Activated CD4-positive, CD25-positive, alpha-beta regulatory T cell (primary cell): ENCODE measurements at places on chromosomes 3 and 15.

DNA sequence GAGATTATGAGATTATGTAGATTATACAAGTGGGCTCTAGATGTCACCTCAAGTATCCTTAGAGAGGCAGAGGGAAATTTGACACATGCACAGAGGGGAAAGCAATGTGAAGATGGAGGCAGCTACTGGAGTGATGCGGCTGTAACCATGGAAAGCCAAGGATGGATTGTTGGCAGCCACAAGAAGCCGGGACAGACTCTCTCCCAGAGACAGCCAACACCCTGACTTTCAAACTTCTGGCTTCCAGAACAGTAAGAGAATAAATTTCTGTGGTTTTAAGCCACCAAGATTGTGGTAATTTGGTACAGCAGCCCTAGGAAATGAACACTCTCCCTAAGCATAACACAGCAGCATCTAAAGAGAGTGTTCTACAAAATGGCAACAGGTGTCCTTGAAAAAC, 34.4 kb upstream of the PRICKLE2 start:
- DNase-seq = no peak

DNA sequence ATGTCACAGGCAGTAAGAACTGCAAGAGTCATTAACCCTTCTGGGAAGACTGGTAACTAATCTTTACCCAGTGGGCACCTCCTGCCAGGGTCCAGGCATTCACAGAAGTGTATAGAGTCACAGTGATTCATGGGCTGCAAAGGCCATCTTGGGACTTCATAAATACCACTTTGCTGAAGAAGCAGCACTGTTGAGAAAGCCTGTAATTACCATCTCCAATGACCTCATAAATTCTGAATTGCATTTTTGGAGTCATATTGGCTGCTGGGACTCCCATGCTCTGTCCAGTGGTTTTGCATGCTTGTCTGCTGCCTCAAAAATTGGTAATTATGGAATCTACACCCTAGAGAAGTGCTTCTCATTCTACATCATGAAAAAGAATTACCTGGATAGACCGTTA, 837.2 kb downstream of the NTRK3 start:
- DNase-seq = no peak

GRCh38 chr15:79863886-79864285, 32.9 kb downstream of the MTHFS start:
- no peak for DNase-seq

DNA sequence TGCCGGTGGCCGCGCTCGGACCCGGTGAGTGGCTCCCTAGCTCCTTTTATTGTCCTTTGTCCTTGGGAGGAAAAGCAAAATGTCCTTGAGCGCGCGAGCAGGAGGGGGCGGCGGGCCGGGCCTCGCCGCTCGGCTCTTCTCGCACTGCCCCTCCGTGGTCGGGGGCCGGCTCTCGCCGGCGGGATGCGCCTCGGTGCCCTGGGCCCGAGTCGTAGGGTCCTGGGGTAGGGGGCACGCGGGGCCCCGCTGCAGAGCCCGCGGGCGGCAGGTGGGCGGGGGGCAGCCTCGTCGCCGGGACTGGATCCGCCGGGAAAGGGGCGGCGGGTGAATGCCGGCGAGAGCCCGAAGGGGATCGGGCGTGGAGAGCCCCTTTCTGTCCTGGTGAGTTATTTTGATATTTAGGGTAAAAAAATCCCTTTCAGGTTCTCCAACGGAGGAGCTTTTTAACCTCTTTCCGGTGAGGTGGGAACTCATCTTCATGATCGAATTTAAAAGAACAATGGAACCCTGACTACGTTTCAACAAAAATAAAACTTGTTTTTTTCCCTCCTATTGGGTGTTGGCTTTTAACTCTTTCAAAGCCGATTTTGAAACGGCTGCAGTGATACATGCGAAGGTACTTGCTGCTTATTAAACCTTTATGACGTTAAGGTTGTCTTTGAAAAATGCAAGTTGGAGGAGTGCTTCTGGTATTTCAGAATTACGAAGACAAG, 16.8 kb upstream of the CHD2 start:
- peak; percentile 20 for DNase-seq

GRCh38 chr3:124202754-124203153, 210.8 kb upstream of the ROPN1 start:
- DNase-seq = no peak

DNA sequence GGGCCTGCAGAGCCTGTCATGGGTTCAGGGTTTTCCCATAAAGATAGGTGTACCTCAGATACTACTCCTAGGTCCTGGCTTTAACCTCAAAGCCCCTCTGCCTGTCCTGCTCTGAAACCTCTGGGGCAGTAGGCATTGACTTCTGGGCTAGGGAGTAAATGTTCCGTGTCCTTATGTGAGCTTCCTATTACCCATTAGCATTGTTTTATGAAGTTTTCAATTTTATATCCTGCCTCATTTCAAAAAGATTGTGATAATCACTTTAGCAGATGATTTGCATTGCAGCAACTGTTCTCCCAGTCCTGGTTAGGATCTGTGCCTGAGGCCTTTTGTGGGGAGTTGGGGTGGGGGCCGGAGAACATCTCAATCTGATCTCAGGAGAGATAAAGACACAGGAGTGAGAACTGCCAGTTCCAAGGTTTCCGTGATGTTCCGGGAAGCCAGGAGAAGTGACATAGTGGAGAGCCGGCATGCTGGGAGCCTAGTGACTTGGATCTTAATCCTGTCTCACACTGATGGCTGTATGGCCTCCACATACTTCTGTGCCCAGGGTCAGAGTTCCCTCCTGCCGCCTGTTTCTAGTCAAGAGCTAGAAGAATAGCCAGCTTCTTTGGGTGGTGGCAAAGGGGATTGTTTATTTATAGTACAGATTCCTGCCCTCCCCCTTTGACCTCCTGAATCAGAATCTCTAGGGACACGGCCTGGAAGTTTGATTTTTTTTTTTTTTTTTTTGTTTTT, 10.6 kb downstream of the TPM1 start:
- DNase-seq = no peak

GRCh38 chr15:70101459-70102113, 3.9 kb upstream of the TLE3 start:
- no peak for DNase-seq

DNA sequence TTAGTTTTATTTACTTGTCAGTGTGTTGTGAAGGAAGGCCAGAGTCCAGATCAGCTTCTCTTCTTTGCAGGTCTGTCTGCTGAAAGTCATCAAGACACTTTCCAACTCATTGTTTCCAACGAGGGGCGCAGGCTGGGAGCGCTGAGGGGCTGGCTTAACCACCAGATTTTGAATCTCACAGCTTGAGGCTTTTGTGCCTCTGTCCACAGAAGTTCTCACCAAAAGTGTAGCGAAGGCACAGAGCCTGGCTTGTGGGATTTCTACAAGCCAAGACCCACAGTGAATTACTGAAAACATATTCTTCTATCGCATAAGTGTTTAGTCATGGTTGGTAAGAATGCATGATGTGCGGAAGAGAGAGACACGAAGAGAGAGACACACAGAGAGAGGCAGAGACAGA, 35.2 kb downstream of the BHLHE40 start:
- DNase-seq = no peak

DNA sequence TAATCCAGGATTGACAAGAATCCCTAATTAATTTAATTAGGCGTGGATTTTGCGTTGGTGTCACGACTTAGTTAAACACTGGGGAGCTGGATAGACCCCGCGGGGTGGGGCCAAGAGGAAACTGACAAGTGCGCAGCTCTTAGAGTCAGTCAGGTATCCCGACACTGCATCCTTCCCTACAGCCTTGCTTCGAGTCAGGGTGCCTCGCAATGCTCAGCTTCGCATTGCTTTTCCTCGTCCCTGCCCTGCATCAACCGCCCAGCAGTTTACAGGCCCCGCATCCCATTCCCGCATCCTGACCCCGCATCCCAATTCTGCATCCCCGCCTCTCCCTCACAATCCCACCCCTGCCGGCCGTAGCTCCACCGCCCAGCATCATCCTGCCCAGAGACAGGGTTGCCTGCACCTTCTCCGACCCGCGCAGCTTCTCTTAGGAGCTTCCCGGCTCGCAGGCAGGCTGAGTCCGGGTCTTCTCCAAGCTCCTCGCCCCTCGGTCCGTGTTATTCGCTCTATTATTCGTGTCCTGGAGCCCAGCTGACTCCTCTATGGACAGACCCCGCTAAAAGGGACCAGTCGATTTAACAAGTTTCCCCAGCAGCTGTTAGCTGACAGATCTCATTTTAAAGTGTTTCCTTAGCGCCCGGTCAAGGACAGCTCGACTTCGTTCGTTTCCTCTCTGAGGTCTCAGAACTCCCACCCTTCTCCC, 699 bp upstream of the SHOX2 start:
- DNase-seq = no peak

GRCh38 chr3:98730338-98730737, 32.8 kb upstream of the ST3GAL6 start:
- no peak for DNase-seq

- DNase-seq = no peak
Measured at GRCh38 chr3:130835483-130835882, 58.4 kb upstream of the ATP2C1 start.

DNA sequence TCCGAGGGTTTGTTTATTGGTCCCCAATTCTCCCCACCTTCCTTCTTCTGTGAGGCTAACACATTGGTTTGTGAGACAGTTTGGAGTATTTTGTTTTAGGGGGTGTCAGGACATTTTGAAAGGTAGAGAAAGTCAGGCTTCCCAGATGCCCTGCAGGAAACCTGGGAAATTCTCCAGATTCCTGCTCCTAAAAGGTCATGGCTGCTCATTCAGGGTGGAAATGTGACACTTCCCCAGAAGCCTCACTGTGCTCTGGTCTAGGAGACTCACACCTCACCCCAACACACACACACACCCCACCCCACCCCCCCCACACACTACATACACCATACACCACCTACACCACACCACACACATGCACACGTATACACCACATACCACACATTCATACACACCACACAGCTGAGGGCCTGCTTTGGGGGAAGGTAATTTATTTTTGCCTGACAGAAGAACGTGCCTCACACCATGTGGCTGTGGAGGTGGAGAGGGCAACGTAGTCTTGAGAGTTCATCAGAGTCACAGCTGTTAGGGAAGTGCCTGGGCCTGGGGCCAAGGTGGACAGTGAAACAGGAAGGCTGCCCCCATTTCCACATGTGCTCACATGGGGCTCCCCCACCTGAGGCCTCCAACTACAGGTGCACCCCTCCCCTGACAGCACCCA, 40.4 kb upstream of the LIMD1 start:
- DNase-seq = no peak

DNA sequence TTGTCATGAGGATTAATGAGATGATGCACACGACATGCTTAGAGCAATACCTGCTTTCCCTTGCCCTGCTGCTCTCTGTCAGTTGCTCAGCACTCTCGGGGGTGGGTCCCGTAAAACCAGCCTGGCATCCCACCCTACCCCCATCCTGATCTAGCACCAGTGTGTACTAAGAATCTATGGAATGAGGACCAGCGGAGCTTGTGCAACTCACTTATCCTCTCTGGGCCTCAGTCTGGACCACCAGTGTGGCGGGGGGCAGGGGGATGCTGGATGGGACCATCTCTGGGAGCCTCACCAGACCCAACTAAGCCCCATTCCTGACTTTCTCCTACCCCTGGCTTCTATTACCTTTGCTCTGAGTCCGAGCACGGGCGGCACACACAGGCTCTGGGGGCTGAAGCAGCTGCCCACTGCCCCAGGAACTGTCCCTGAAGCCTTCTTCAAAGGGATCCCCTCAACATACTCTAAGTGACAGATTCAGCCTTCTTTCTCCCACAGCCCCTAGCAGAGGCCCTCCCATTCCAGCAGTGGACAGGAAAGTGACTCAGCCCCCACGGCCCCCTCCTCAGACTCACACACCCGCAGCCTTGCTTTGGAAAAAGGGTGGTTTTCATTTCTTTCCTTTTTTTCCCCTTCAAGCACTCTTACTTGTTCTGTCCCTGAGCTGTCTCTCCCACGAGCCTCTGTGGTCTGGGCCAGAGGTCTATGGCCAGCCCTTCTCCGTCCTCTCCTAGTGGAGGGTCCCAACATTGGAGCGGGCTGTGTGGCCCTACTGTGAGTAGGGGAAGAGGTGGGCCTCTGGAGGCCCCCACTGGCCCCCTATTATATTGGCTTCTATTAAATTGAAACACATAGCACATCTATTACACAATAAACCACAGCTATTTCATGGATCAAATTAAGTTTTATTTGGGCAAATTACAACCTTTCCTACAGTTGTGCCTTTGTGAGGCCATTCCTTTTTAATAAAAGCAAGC, 100.3 kb downstream of the SMAD6 start:
- no peak for DNase-seq

GRCh38 chr3:11546657-11547302, 96.9 kb downstream of the VGLL4 start:
- DNase-seq = no peak

DNA sequence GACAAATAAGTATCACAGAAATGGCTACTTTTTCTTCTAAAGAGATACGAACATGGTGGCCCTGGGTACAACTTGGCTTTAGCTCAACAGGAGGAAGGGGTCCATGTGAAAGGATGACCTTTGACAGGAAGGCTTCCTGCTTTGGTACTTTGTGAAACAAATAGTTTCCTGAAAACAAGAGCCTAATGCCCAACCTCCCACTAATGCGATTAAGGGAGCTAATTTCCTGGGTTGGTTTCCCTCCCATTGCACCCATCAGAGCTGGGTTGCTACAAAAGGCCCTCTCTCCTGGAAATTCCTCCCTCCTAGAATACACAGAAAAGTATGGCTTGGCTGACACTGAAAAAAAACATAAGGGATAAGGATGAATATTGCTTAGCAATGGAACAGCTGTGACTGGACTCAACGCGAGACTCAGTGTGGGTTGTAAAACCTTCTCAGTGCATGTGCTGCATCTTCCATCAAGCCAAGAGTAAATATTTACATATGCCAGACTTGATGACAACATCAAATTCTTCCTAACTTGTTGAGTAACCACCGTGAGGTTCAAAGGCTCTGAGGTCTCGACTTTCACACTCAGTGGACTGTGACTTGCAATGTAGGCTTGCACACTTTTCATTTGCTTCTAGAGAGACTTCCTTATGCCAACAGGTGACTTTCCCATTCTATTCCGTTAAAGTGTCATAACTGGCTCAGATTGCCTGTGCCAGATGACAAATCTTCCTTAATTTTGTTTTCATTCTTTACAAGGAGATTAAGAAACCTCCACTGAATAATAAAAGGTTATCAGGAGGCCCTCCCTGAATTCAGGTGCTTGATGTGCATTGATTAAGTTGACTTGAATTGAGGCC, 60.1 kb downstream of the ADAMTS9 start:
- no peak for DNase-seq

DNA sequence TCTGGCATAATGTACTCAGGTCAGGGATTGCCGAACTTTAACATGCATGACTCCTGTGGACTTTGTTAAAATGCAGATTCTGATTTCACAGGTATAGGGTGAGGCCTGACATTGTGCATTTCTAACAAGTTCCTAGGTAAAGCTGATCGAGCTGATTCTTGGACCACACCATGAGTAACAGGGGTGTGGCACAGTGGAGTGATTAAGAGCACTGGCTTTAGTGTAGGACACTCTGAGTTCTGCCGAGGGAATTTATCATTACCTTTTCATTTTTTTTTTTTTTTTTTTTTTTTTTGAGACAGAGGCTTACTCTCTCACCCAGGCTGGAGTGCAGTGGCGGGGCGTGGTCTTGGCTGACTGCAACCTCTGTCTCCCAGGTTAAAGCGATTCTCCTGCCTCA, 169.3 kb downstream of the ADAMTS9 start:
- no peak for DNase-seq

- no peak for DNase-seq
Measured at GRCh38 chr3:172203522-172204258, 164.3 kb downstream of the FNDC3B start.
